ENCODE measurements at places on chromosomes 11 and 22.

GRCh38 chr11:134607963-134608750 lies 196.1 kb upstream of the B3GAT1 start:
- DNase-seq, result no peak

DNA sequence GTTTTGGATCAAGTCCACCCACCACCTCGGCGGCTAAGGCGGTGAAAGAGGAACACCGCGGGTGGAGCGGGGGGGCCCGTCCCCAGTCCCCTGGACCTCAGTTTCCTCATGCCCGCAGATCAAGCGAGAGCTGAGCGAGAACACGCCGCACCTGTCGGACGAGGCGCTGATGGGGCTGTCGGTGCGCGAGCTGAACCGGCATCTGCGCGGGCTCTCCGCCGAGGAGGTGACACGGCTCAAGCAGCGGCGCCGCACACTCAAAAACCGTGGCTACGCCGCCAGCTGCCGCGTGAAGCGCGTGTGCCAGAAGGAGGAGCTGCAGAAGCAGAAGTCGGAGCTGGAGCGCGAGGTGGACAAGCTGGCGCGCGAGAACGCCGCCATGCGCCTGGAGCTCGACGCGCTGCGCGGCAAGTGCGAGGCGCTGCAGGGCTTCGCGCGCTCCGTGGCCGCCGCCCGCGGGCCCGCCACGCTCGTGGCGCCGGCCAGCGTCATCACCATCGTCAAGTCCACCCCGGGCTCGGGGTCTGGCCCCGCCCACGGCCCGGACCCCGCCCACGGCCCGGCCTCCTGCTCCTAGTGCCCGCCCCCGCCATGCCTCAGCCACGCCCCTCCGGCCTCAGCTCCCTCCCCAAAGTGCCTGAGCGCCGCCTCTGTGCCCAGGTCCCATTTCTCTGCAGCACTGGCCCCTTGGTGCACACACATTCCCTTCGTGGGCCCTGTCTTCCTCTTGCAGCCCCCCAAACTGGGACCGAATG lies 12.7 kb downstream of the MAFF start:
- DNase-seq, result peak; percentile 72

GRCh38 chr22:48844056-48844675 lies 983.5 kb downstream of the BRD1 start:
- no peak for DNase-seq

DNA sequence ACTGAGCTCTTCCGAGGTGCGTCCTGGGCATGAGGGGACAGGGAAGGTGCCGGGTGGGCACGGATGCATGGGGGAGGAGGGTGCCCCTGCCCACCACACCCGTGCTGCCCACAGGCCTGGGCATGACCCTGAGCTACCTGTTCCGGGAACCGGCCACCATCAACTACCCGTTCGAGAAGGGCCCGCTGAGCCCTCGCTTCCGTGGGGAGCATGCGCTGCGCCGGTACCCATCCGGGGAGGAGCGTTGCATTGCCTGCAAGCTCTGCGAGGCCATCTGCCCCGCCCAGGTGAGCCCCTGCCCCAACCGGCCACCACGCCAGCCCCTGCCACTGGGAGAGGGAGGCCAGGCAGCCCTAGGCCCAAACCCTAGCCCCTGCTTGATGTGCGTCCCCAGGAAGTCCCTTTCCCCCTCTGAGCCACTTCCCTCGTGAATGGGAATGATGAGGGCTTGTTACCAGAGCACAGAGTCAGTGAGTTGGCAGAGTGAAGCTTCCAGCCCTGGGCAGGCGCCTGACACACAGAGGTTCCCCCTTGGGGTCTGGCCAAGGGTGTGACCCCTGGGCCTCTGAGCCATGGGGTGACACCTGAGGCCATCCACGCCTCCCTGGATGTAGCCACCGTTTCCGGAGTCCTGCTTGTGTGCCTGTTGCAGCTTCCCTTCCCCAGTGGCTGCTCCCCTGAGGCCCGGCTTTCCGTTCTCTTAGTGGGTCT lies 2.7 kb downstream of the NDUFS8 start:
- DNase-seq, result no peak

- DNase-seq, result no peak
These were observed 2.3 kb upstream of the MALAT1 start for GRCh38 chr11:65496304-65497140.

Measured in GM12892 (cell line).